ENCODE measurements at places on chromosomes 11 and 22.

- peak; percentile 87 for DNase-seq
Measured at GRCh38 chr11:66891851-66892660, 35.2 kb downstream of the LRFN4 start.

GRCh38 chr11:86559311-86559945, 113.0 kb downstream of the ME3 start:
- peak; percentile 70 for DNase-seq

DNA sequence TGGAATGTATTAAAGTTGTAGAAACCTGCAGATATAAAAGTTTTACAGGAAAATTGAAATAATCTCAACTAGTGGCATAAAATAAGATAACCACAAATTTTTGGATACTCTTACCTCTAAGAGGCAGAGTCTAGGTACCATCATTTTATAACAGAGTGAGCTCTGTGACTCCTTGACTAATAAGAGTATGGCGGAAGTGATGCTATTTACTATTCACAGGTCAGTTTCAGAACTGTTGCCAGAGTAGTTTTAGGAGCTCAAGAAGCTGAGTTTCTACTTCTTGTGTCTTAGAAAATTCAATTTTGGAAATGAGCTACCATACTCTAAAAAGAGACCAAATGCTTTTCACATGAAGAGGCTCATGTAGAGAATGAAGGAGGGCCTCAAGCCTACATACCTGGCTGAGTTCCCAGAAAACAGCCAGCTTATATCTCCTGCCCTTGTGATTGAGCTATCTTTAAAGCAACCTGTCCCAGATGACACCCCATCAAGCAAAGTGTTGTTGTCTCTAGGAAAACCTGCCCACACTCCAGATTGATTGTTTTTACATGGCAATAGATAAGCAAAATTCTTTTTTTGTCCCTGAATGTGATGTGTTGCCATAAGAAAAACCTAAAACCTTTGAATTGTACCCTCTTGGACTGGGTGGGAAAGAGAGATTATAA, 712.8 kb upstream of the CNTN5 start:
- no peak for DNase-seq

GRCh38 chr11:119800171-119800570, 71.2 kb upstream of the NECTIN1 start:
- DNase-seq = no peak
